ENCODE measurements at places on chromosomes 12 and 14. TPM values are rescaled to one million over a fixed set of nuclear protein-coding genes. Genes with fewer than 3 reads are reported as not detected.

The IFI27L2 gene
- polyA plus RNA-seq, result 12.7 TPM

The BRAP gene
- polyA plus RNA-seq, result 13.9 TPM

The ZC2HC1C gene
- 2.0 TPM for polyA plus RNA-seq

The C14orf180 gene
- polyA plus RNA-seq, result 13.3 TPM

The PROX2 gene
- 0.71 TPM for polyA plus RNA-seq

The LRIG3 gene
- polyA plus RNA-seq, result 29.2 TPM

The TMEM132D gene
- polyA plus RNA-seq, result 1.2 TPM

The GRIP1 gene
- polyA plus RNA-seq, result 0.89 TPM

The JAG2 gene
- polyA plus RNA-seq, result 52.1 TPM

The BICD1 gene
- polyA plus RNA-seq, result 8.2 TPM

The EIF2B2 gene
- polyA plus RNA-seq, result 56.4 TPM

The EXD2 gene
- 16.2 TPM for polyA plus RNA-seq

The GDF3 gene
- not detected for polyA plus RNA-seq

The KLRB1 gene
- polyA plus RNA-seq, result 0.56 TPM

The NOS1 gene
- 0.77 TPM for polyA plus RNA-seq

The CCDC197 gene
- 0.32 TPM for polyA plus RNA-seq

The NGB gene
- polyA plus RNA-seq, result not detected

The HCAR2 gene
- 0.67 TPM for polyA plus RNA-seq

The RPL10L gene
- polyA plus RNA-seq, result not detected

The PZP gene
- polyA plus RNA-seq, result 0.52 TPM

The CCDC177 gene
- not detected for polyA plus RNA-seq

The FRMD6 gene
- polyA plus RNA-seq, result 25.7 TPM

The GPR132 gene
- polyA plus RNA-seq, result 0.84 TPM

The SRP54 gene
- polyA plus RNA-seq, result 42.2 TPM

The ADAM21 gene
- polyA plus RNA-seq, result 0.40 TPM

Measured in hindlimb muscle (tissue), 1 donor.